ENCODE measurements at places on chromosomes 5 and 9. TPM values are rescaled to one million over a fixed set of nuclear protein-coding genes. Genes with fewer than 3 reads are reported as not detected.

The PRR16 gene
- not detected for polyA plus RNA-seq

GRCh38 chr5:153816870-153817269, 221.8 kb downstream of the FAM114A2 start:
- H3K27ac ChIP-seq = no peak overlapping the region
- no peaks in the 10 kb centered on the region for H3K36me3 ChIP-seq
- H3K4me3 ChIP-seq = no peak overlapping the region
- H3K4me1 ChIP-seq = no peaks in the 10 kb centered on the region

- no peak overlapping the region for H3K4me3 ChIP-seq
- no peak overlapping the region for H3K27ac ChIP-seq
- H3K36me3 ChIP-seq = peaks cover 22% of the 10 kb centered on the region
- no peak for DNase-seq
Observed at GRCh38 chr5:1506242-1507013, 17.3 kb downstream of the LPCAT1 start.

GRCh38 chr5:2263763-2264162, 381.0 kb upstream of the IRX4 start:
- H3K27ac ChIP-seq = no peak overlapping the region
- H3K36me3 ChIP-seq = no peaks in the 10 kb centered on the region
- no peak overlapping the region for H3K4me3 ChIP-seq
- H3K4me1 ChIP-seq = no peaks in the 10 kb centered on the region

DNA sequence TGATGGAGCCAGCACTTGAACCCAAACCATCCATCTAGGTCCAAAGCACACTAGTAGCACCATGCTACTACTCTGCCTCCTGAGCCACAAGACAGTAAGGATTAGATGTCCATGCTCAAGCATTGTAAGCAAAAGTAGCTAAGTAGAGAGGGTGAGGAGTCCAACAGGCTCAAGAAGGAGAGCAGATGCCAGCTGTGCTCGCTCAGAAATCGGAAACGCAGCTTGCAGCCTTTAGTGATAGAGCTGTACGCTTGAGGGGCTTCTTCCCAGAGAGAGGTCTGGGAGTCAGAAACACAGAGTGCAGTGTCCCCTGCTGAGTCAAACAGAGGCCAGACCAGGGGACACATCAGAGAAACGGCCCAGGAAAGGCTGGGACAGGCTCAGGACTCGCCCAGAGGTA, 32.7 kb upstream of the GABRP start:
- H3K4me1 ChIP-seq = no peaks in the 10 kb centered on the region
- no peak overlapping the region for H3K27ac ChIP-seq
- no peak for DNase-seq
- no peaks in the 10 kb centered on the region for H3K36me3 ChIP-seq

The ANGPTL2 gene
- polyA plus RNA-seq = not detected

DNA sequence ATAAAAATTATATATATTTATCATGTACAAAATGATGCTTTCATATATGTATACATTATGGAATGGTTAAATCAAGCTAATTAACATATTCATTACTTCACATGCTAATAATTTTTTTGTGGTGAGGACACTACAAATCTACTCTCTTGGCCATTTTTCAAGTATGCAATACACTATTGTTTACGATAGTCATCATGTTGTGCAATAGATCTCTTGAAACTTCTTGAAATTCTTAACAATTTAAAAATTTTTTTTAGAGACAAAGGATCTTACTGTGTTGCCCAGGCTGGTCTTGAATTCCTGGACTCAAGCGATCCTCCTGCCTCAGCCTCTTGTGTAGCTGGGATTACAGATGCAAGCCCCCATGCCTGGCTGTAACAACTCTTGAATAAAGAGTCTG, 45.2 kb upstream of the SHOC1 start:
- no peak overlapping the region for H3K4me3 ChIP-seq
- no peaks in the 10 kb centered on the region for H3K36me3 ChIP-seq
- H3K27me3 ChIP-seq = peaks cover 5% of the 10 kb centered on the region
- no peak for DNase-seq
- no peaks in the 10 kb centered on the region for H3K4me1 ChIP-seq

Data from naive thymus-derived CD8-positive, alpha-beta T cell (primary cell).